Stimulated activated CD8-positive, alpha-beta memory T cell treated with anti-CD3 and anti-CD28 coated beads, Interleukin-4, amount 100 ng/mL, for 1 hour (primary cell): ENCODE measurements at places on chromosomes 6 and 20.

- DNase-seq: no peak
Observed at GRCh38 chr6:136501514-136501913, 48.7 kb downstream of the MAP7 start.

GRCh38 chr6:29739136-29739881, 16.1 kb downstream of the HLA-F start:
- DNase-seq: no peak

DNA sequence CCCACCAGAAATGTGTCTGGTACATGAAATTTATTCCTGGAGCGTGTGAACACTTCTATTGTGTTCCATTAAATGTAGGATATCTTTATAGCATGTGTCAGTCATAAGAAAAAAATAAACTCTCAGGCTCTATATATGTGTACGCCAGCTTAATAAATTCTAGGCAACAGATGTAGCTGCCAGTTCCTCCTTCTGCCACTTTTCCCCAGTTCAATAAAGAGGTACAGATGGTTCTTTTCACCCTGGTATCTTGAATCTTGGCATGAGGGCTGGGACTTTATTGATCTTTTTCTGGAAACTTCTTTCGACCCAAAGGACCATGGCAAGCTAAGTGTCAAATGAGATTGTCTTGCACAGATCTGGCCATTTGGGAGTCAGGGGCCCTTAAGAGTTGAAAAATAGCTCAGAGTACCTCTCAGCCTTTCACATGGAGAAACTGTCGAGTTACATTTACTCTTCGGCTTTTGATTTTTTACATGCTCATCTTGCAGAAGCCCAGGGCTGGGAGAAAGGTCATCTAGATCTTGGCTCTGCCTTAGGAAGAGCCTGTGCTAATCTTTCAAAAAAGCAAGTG, 240.9 kb downstream of the DOK5 start:
- no peak for DNase-seq

GRCh38 chr6:11632795-11633511, 95.4 kb downstream of the TMEM170B start:
- no peak for DNase-seq

DNA sequence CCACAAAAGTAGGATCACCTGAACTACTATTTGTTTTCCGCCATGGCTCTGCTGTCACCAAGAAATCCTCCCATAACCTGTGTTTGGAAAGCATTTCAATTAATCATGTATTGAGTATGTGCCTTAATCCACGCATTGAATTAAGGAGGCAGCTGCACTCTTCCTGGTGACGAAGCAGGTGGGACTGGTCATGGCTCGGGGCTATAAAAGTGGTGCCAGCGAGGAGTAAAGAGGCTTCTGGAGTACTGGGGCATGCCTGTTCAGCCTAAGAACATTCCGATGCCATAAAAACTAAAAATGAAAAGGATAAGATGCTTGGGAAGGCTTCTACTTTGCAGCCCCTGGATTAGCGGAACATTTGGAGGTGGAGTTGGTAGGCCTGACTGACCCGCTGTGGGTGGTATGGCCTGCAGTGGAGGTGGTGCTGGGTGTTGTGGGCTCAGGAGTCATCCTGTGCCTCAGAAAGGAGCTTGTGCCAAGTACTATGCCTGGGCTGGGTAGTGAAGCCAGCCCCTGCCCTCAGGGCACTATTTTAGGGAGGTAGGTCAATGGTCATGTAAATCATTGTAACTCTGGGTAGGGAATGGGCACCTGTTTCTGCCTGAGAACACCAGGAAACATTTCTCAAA, 110.5 kb downstream of the B3GAT2 start:
- no peak for DNase-seq

DNA sequence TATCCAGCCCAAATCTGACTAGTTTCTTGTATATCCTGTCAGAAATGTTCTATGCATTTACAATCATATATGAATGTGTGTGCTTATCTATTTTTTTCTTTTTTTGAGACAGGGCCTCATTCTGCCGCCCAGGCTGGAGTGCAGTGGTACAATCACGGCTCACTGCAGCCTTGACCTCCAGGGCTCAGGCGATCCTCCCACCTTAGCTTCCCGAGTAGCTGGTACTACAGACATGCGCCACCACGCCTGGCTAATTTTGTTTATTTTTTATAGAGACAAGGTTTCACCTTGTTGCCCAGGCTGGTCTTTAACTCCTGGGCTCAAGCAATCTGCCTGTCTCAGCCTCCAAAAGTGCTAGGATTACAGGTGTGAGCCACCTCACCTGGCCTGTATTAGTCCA, 3.0 kb upstream of the RAB44 start:
- DNase-seq: no peak

- DNase-seq: no peak
Observed at GRCh38 chr6:122075084-122075838, 324.2 kb upstream of the HSF2 start.

GRCh38 chr6:32718879-32719278, 22.3 kb upstream of the HLA-DQA2 start:
- DNase-seq: no peak

DNA sequence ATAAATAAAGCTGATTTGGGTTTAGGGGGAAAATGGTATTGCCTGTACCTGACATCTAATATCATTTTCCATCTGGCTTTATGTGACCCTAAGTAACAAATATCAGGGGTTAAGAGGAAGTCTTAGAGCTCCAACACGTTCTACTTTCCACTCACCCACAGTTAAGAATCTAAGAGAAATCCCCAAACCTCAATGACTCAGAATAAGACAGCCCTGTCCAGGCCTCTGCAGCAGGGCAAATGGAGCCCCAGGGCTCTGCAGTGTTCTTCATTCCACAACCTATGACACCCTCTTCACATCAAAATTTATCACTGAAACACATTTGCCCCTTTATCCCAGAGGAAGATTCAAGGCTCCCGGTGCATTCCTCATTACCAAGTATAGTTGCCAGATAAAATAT, 20.3 kb upstream of the TENT5A start:
- no peak for DNase-seq

- peak; percentile 45 for DNase-seq
Observed at GRCh38 chr6:146857180-146857979, 258.6 kb downstream of the ADGB start.

DNA sequence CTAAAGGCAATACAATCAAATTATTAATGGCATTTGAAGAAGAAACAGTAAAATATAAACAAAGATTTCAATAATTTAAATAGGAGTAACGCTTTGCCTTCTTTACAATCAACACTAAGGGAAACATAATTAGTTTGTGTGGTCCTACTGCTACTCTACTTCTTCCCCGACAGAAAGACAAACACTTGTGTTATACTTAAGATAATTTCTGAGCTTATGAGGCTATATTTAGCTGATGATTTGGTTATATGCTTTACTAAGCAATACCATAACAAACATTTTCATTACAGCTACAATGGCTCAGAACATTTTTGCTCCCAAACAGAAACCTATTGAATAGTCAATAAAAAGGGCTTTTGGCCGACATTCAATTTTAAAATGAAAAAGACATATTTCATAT, 1217.2 kb upstream of the GJE1 start:
- DNase-seq: no peak

GRCh38 chr6:111992851-111993250, 61.1 kb upstream of the CCN6 start:
- no peak for DNase-seq

DNA sequence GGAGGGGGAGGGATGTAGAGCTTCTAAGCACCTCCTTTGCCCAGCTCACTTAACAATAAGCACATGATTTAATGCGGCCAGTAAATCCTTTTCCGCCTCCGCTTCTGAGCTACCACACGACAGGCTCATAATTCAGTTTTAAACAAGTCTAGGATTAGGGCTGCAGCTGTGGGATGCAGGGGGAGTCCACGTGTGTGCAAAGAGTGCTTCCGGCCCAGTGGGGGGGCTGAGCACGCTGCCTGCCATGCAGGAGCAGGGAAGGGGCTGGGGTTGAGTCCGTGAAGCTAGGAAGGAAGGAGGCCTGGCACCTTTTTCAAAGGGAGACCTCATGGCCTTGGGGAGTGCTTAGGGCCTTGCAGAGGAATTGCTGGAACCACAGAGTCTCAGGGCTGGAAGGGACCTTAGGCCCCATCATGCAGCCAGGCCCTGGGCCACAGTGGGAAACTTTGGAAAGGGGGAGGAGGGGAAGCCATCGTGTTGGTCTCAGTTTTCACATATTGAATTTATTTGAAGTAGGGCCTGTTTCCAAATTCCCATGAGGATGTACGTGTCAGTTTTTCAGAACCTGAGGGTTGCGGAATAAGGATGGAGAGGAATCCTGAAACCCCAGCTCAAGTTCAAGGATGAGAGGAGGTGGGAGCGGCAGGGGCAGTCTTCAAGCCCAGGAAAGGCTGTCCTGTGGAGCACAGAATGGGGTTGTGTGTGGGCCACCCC, 96.1 kb downstream of the VEGFA start:
- DNase-seq: no peak

DNA sequence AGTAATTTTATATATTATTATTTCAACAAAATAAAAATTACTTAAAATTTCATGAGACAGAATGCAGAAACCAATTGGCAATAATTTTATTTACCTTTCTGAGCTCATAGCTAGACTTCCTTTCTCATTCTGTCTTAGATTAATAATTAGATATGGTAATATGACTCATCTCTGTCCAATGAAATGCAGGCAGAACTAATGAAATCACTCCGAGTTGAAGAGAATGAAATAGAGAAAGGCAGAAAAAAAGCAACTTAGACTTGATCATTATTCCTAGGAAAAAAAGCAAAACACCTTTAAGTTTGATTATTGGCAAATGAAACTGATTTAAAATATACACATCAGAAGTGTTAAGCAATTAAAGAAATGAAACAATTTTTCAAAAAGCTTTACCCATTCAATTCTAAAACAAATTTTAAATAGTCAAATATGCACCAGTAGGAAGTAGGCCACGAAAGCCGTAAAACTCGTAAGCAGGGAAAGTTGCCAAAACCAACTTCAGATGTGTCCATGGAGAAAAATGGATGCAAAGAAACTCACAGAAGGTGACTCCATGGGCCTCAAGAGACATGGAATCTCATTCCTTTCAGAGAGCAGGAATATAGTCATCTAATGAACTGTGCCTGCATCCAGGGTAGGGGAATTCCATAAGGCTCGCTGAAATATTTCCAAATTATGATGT, 293.8 kb upstream of the RGS17 start:
- no peak for DNase-seq

- no peak for DNase-seq
Observed at GRCh38 chr6:149277621-149278020, 39.9 kb upstream of the TAB2 start.

DNA sequence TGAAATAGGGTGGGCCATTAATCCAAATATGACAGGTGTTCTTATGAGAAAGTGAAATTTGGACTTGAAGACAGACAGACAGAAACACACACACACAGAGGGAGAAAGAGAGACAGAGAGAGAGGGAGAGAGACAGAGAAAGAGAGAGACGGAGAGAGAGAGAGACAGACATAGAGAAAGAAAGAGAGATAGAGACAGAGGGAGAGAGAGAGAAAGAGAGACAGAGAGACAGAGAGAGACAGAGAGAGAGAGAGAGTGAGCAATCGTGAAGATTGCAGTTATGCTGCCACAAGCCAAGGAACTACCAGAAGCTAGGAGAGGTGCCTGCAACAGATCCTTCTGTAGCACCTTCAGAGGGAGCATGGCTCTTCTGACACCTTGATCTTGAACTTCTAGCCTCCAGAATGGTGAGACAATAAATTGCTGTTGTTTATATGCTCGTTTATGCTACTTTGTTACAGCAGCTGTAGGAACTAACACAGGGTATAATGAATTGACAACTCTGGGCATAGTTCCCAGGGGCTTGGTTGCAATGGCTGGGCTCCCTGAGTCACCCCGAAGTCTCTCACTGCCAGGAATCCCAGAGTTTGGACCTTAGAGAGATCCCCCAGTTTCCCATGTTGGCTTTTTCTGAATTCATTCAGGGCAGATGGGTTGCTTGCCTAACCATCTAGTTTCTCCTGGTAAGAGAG, 44.7 kb upstream of the ECI2 start:
- DNase-seq: no peak

GRCh38 chr6:111061508-111061907, 25.8 kb upstream of the SLC16A10 start:
- DNase-seq: no peak

GRCh38 chr6:47182291-47182957, 127.3 kb downstream of the TNFRSF21 start:
- no peak for DNase-seq

DNA sequence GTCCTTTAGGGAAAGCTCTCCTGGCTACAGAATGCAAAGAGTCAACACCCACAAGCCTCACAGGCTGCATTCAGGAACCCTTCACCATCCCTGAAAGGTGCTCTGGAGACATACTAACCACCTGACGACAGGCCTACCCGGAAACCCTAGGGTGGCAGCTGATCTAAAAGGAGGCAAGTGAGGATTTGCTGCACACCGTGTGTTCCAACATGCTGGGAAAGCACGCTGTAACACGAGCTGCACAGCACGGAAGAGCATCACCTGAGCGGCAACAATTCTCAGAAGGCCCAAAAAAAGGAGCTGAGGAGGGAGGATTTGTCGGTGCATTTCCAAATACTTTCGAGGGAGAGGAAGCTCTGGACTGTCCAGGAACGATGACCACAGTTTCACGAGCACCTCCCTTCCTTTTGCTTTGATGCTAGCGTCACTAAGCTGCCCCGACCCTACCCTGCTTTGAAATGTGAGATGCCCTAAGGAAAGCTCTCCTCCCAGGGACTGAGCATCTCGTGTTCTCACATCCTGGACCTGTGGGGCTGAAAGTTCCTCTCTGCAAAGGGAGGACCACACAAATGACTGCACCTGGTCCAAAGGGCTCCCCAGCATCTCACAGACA, 87.0 kb downstream of the PPP1R3G start:
- no peak for DNase-seq

- DNase-seq: no peak
Observed at GRCh38 chr6:40185486-40185885, 251.2 kb upstream of the MOCS1 start.

DNA sequence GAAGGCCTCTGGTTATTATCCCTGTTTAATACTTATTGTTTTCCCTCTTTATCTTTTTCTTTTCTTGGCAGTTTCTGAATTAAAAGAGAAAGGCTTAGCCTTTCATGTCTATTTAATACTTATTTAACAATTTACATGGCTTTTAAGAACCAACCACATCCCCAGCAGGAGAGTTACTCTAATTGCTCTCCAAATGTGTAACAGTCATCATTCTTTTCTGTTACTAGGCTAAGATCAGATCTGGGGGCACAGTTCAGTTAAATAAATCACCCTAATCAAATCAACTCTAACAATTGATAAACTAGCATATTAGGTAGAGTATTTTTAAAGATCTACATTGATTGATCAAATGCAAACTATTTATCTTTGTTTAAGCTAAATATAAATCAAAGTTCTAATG, 54.1 kb upstream of the NT5E start:
- DNase-seq: no peak

DNA sequence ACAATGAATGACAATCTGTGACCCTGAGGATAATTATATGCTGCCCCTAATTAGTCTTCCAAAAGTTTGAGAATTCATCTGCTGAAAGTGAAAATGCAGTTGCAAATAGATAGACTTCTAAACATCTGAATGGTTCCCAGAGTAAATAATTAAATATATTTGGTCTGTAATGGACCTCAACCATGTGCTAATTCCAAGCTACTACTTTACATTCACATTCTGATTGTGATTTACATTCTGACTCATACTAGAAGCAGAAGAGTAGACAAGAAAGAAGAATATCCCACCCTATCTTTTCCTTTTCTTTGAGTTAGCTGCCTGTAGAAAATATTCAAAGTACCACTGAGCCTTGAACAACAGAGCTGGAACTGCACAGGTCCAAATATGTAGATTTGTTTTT, 80.8 kb downstream of the PTPRK start:
- no peak for DNase-seq
